ENCODE measurements at places on chromosomes 1 and 21.

DNA sequence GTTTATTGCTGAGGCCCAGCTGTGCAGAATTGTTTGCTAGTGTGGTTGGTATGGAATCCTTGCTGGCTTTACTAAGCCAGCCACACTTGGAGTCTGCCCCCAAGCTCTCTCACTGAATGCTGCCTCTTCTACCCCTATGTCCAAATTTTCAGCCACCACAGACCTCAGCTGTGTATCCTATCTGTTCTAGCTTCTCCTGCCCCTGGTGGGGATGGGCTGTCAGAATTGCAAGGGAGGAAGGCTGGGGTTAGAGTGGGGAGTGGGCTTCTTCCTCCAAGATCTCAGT is 4.4 kb downstream of the NHLH1 start:
- DNase-seq = no peak

GRCh38 chr1:13517193-13517812 is 3.5 kb upstream of the LRRC38 start:
- DNase-seq = peak; percentile 60

GRCh38 chr1:224559981-224560728 is 56.0 kb upstream of the CNIH3 start:
- DNase-seq = no peak

DNA sequence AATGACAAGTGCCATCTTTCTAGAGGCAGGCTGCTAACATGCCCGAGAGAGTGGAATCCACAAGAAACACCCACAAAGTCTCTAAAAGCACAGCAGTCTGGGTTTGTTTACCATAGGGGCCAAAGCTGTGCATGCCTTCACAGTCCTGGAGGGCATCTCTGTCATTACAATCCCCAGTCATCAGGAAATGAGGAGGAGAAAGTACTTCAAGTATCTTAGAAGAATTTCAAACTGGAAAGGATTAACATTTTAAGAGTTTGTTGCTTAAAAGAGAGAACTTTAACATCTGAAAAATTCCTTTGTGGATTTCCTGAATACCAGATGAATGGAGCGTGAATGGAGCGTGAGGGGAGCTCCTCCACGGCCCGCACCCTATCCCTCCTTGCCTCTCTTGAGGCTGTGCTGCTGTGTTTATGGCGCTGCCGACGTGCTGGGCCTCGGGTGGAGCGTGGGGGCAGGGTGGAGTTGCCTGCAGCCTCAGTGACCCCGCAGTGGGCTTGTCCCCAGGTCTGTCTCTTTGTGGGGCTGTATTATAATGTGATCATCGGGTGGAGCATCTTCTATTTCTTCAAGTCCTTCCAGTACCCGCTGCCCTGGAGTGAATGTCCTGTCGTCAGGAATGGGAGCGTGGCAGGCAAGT is 23.3 kb downstream of the SLC6A17 start:
- no peak for DNase-seq

DNA sequence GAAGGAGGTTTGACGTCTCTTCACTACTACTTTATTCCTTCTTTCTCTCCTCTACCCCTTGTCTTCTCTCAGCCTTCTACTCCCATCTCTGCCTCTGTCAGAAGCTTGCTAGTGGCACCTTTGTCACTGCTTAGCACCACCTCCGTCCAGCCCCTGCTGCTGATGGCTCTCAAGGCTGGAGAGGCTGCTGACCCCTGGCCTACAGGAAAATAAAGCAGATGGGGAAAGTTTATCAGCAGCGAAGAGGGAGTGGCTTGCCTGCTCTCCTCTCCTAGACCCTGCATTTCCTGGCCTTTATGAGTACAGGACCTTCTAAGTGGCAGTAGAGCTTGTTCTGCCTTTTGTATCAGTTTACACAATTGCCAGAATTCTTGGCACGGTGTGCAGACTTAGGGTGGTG is 27.0 kb downstream of the PROX1 start:
- DNase-seq = no peak

GRCh38 chr1:197510691-197511378 is 242.8 kb downstream of the CRB1 start:
- no peak for DNase-seq

DNA sequence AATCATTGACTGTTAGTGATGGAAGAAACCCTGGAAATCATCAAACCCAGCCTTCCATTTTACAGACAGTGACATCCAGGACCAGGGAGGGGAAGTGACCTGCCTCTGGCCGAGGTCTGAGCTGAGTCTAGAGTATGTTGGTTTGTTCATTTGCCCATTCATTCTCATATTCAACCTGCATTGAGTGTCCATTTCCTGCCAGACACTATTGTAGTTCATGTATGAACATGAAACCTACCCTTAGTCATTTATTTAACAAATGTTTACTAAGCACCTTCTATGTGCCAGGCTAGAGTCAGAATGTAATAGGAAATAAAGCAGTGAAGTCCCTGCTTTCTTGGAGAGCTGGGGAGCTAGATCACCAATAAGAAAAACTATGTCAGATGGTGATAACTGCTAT is 51.3 kb downstream of the KCND3 start:
- no peak for DNase-seq

DNA sequence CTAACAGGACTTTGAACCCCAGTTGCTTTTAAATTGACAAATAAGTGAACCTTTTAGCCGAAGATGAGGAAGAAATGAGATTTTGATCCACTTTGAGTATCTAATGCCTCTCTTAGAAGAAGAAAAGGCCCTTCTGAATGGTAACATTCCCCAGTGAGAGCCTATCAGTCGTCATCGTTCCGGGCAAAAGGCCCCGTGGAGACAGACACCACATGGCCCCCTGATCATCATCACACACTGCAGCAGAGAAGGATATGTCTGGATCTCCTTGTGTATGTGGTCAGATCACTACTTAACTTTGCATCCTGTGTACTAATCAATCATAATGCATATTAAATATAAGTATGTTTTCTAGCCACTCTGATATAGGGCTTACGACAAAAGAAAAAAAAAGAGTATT is 87.3 kb upstream of the SMYD2 start:
- no peak for DNase-seq

DNA sequence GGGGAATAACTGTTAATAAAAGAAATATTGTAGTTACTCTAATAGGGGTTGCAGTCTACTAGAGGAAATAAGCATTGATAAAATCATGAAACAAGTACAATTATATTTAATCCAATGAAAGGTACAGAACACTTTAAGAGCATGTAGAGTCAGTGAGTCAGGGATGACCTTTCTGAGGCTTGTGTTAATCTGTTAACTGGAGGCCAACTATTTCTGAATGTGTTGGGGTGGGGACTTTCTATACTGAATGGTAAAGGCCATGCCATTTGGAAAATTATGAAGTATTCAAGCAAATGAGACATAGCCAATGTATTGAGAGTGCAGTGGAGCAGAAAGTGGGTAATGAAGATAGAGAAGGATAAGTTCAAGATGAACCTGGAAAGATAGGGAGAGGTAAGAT is 646.2 kb downstream of the ADGRL2 start:
- no peak for DNase-seq

GRCh38 chr1:204858363-204858821 is 12.3 kb upstream of the NFASC start:
- no peak for DNase-seq

GRCh38 chr1:41504114-41505035 is 19.9 kb upstream of the EDN2 start:
- DNase-seq = peak; percentile 51

DNA sequence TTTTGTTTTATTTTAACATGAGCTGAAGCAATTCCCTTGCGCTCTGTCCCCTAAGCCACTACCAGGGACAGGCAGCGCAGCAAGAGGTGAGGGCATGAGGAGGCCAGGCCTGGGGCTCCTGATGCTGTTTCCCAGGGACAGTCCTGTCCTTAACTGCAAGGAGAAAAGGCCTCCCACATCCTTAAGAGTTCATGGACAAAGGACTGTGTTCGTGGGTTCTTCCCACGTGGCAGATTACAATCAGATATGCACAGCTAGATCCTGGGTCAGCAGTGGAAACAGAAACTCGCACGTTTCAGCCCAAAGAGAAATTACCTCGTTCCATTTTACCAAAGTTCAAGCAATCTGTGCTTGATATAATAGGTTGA is 85.8 kb downstream of the MIS18A start:
- no peak for DNase-seq

GRCh38 chr1:162351246-162351842 is 25.3 kb downstream of the SPATA46 start:
- DNase-seq = no peak

DNA sequence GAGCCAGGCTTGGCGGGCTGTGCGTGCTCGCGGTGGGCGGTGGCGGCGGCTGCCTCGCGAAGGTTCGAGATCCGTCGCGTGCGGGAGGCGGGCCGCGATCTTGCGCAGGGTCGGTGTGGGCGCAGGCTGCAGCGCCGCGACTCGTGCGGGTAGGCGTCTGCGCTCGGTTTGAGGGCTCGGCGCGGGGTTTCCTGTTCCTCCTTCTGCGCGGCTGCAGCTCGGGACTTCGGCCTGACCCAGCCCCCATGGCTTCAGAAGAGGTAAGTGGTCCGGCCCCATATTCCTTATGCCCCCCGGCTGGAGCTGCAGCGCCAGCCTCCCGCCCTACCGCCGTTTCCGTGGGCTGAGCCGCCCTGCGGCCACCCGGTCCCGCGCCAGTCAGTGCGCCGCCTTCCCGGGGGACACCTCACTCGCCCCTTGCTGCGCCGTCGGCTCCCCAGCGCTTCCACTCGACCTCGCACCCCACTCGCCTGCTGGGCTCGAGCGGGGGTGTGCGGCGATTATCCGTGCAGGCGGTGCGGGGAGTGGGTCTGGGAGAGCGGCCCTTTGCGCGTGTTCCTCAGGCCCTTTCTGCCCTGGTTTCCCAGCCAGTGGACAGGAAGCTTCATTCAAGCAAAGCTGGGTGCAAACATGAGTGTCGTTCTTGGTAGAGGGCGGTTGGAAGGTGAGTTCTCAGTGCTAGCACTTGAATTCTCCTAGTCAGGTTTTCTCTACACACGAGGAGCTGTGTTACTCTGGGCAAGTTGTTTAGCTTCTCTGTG is at the start of gene CACYBP:
Gene CACYBP, plus strand, starts transcription at position 12 of the 761 bp plus-strand sequence. Its CDS starts 234 bp downstream, at position 246.
- DNase-seq = peak; percentile 41

GRCh38 chr1:84857906-84858305 is 35.1 kb downstream of the LPAR3 start:
- DNase-seq = no peak

DNA sequence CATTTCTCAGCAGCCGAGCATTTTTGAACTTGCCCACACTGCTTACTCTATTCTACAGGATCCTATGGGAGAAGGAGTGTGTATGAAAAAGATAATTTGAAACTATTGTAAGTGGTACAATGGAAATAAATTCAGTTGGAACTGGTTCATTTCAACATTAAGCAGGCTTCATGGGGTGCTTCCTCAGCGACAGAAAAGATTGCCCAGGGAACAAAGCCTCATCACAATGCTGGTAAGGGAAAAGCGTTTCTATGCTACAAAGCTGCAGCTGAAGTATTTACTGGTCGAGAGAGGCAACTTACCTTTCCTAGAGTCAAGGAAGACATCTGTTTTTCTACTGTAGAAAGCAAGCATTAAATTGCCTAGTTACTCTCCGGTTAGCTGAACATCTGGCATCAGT is 568.2 kb upstream of the ZP4 start:
- no peak for DNase-seq

DNA sequence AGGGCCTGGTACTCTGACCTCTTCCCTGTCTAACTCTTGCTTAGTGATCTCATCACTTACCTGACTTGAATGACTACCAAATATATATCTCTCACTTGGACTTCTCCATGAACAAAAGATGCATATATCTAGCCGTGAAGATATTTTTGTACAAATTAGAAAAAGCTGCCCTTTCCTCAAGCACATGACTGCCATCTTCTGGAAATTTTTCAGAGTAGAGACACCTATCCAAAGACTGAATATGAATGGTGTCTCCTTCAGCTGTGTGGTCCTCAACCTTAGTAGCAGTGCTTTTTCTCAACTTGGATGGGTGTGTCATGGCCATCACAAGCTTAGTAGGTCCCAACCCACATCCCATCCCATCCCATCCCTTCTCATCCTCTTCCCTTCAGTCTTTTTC is 142.3 kb downstream of the DNM3 start:
- DNase-seq = peak; percentile 58

GRCh38 chr1:978835-979743 is 2.8 kb downstream of the PERM1 start:
- no peak for DNase-seq

- DNase-seq = no peak
Measured at GRCh38 chr1:39689635-39690034, 1.6 kb downstream of the HPCAL4 start.

GRCh38 chr1:30410153-30410851 is 313.1 kb downstream of the MATN1 start:
- no peak for DNase-seq

DNA sequence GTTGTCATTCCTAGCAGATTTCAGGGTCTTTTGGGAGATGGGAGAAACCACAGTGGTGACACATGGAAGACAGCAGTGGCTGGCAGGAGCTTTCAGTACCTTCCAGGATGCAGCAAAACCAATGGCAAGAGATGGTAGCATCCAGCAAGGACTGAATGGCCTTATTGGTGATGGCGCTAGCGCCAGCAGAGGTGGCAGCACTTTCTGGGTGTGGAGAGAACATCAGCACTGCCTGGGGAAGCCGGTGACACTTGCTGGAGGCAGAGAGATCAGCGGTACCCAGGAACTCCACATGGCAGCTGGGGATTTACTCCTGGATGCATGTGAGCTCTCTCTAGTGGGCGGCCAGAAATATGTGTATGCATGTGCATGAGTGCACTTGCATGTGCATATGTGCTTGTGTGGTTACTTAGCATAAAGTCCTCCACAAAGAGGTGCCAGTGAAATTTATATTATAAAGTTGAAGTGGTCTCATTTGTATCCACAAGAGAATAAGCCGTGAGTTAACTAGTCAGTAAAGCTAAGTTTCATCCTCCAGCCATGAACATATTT is 364.7 kb downstream of the LMX1A start:
- no peak for DNase-seq

- DNase-seq = no peak
Measured at GRCh38 chr1:7614576-7615074, 156.5 kb upstream of the VAMP3 start.

GRCh38 chr1:116110567-116111523 is at the start of gene MAB21L3:
TSS of gene MAB21L3 (plus strand) at chr1:116111399. CDS start at chr1:116112616, 1,217 bp downstream.
- no peak for DNase-seq

DNA sequence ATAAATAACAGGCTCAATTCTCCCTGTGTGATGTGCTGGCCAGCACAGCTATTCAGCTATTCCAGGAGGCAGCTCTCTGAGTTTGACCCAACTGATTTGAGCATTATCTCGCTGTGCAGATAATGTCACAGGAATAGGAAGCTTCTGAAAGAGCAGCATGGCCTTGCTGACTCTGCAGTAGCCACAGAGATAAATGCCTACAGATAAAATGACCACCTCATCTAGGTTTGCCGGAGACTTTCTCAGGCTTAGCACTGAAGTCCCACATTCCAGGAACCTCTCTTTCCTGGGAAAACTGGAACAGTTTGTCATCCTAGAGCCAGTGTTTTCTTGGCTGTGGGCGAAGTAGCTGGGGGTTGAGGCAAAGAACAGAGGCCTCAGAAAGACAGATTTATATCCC is 98.9 kb downstream of the MRPL39 start:
- no peak for DNase-seq

Measured in cardiac muscle cell (in vitro differentiated cells and primary cell).